ENCODE measurements at places on chromosomes 6 and 20.

DNA sequence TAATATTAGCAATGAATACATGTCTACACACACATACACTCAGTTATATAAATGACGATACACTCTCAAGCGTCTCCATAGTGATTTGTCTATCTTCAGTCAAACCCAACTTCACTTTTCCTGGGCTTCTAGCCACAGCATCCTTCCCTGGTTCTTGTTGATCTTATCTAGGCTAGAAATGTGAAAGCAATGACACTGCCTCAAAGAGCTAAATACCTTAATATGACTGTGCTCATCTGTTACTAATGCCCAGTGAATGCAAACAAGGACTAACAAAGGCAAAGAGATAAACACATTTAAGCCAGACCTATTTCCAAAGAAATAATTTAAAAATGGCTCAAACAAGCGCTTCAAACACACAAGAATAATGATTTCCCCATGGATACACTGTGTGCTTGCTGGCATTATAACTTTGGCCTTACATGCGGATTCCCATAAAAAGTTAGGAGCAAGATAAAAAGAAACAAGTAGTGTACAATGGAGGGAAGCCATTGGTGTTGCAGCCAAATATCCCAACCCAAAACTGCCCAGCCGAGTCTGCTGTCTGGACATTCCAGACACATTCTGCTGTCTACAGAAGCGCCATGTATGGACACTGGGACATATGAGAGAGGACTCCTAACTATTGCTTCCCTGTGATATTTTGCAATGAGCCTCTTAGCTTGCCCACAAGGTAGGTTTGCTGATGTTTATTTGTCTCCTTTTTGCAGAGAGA is 19.5 kb upstream of the DAAM2 start:
- DNase-seq: no peak

DNA sequence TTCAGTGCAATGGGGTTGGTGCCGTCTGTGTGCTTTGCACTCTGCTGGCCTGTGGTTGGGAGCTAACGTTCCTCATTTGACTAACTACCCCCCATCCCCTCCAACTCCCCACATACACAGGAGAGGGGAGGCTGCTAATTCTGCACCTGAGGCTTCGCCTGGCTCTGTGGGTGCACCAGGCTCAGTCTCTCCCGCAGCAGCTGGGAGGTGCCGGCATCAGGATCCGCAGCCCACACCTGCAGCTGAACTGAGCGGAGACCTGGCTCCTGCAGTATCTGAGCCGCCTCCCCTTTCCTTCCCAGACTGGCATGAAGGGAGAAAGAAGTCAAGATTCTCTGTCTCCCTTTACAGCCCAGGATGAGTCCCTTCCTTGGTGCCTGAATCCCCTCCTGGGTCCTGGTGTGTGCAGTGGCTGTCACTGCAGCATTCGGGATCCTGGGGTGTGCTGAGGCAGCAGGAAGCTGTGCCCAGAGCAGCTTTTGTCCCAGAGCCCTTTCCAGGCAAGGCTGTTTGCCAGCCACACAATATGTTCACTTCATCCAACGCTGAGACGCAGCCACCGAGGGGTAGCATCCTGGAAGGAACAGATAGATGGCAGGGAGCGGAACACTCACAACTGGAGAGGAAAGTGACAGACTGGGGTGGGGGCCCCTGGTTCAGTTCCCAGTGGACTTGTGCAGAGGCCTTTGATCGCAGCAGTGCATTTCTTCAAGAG is 70.2 kb downstream of the CDH4 start:
- no peak for DNase-seq

DNA sequence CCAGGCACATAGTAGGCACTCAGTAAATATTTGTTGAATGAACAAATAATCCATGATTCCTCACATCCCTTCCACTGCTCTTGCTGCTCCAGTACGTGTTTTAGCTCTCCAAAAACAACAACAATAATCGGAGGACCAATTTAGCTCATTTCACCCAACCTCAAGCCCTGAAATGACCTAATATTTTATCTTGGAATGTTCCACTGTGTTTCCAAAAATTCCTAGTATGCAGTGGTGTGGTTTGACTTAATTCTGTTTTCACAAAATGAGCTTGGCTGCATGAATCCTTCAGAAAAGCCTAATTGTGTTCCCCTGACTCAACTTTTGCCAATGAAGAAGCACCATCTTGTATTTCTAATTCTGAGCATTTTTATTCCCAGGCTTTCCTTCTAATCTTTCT is 168.0 kb upstream of the PHACTR1 start:
- no peak for DNase-seq

- no peak for DNase-seq
Observed at GRCh38 chr6:136774228-136775041, 17.8 kb downstream of the MAP3K5 start.

DNA sequence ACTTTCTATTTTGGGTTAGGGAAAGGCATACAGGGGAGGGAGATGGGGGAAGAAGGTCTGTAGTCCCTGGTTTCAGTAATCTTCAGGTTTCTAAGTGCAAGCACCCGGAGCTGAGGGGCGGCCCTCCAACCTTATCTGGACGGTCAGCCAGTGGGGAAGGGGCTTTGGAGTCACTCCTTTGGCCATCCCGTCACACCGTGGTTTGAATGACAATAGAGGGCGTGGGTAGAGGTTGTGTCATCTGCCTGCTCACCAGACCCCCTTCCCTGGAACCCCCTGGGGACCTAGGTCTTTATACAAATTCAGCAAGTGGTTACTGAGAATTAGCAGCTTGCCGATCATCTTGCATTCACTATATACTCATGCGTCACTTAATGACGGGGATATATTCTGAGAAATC is 29.1 kb downstream of the STK35 start:
- DNase-seq: no peak

DNA sequence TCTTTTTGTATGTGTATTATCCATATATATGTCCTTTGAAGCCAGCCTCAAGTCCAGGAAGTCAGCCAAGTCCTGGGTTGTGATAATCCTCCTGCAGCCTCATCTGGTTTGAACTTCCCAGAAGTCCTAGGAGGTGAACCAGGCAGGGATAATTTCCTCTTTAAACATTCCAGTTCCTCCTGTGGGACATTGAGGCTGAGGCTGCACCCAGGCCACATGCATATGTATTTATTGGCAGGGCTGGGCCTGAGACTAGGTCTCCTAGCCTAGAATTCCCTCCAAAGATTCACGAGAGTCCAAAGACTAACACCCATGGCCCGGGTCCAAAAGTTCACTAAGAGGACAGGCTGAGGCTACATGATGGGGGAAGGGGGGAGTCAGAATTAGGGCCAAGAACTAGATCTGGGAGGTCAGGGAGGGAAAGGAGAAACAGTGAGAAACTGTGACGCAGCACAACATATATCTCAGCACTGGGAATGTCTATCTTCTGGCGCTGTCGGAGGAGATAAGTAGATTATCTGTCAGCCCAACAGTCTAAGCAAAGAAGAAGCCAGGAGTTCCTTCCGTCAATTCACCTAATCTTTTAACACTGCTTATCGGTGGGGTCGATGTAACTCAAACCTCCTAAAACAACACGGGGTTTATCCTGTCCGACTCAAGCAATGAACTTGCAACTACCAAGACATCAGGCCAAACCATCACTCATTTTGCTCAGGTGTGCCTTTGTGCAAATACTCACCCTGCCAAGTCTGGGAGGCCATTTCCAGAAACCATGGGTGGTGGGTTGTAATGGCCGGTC is 43.3 kb downstream of the SNX5 start:
- no peak for DNase-seq

GRCh38 chr20:5074232-5074674 is 45.5 kb downstream of the PCNA start:
- DNase-seq: no peak

- DNase-seq: no peak
Observed at GRCh38 chr20:33305589-33306057, 22.6 kb downstream of the BPIFB1 start.

- no peak for DNase-seq
Observed at GRCh38 chr20:25398376-25399036, 7.9 kb upstream of the ABHD12 start.

GRCh38 chr6:5158180-5158579 is 73.0 kb downstream of the PPP1R3G start:
- no peak for DNase-seq

DNA sequence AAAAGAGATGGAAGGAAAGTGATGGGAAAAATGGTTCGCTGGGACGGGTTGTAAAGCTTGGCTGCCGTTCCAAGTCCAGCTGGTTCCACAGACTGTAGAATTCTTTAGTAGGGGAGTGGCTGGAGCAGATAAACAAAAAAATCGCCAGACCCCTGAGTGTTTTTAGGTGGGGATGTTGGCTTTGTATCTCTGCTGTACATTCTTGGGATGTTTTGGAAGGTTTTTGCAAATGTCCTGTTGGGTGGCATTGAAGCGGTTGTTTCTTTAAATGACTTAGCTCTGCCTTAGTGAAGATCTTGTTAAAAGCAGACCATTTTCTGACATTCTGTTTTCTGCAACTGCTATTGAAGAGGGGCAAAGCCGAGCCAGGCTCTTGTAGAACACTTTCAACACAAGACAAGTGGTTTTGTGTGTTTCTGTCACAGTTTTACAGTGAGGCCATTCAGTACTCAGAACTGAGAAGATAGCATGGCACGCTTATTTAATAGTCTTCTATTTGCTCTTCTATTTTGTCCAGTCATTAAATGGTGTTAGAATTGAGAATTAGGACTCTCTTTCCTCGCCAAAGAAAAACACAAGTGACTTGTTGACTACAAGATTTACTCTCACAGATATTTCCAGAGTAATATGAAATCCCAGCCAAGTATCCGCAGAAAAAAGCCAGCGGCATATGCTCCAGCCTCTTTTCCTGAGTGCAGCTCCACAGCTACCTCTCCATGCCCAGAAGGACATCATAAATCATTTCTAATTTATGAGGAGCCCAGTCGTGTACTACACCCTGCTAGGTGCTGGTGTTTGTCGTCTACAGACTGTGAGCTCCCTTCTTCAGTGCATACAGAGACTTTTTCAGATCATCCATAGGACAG is 65.8 kb downstream of the PHACTR2 start:
- DNase-seq: no peak

- no peak for DNase-seq
Observed at GRCh38 chr6:47529734-47530133, 52.1 kb downstream of the CD2AP start.

DNA sequence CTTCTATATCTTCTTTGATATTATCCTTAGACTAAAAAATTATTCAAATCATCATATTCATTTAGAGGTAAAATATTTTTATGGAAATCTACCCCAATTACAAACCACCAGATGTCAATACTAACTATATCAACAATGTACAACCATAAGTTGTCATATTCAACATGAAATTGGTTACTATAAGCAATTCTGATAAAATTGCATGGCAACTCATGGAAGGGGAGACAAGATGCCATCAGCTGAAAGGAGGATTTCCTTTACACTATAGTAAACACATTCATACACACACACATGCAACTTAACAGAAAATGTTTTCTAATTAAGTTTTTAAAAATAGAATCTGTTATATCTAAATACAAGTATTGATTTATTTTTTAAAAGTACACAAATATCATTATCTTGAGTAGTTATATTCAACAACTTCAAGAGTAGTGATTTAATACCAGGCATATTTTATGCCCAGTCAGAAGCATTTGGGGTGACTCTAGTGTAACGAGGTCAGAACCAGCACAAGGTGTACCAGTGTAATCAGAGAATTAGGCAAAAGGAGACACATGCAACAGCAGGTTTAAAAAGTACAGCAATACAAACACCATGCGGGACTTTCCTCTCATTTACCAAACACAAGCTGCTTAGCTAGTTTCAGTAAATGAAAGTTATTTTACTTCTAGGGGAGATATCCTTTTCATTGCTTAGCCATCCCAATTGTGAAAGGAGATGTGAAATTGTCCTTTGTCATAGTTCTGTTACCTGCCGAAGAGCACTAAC is 1.0 kb downstream of the FILIP1 start:
- DNase-seq: no peak

- DNase-seq: no peak
Observed at GRCh38 chr6:159804504-159804903, 4.4 kb downstream of the PNLDC1 start.

DNA sequence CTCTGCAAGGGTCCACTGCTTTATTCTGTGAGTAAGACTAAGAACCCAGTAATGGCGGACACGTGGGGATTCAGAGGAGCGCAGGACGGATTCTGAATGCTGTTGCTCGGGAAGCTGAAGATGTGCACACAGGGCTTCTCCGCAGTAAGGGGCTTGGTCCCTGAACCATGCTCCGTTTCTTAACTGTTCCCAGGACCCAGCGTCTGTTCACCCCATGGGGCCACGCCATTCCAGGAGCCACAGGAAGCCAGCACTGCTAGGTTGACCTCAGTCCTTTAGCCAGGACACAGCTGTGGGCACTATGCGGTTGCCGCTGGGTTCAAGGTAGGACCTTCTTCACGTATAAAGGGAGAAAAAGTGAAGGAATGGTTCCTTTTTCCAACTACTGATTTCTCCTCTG is 59.8 kb downstream of the IRF4 start:
- DNase-seq: no peak

- DNase-seq: no peak
Observed at GRCh38 chr6:163301726-163302635, 112.5 kb upstream of the QKI start.

- DNase-seq: no peak
Observed at GRCh38 chr6:24387818-24388217, 14.9 kb upstream of the MRS2 start.

- DNase-seq: no peak
Observed at GRCh38 chr20:51637241-51637640, 94.7 kb upstream of the NFATC2 start.

DNA sequence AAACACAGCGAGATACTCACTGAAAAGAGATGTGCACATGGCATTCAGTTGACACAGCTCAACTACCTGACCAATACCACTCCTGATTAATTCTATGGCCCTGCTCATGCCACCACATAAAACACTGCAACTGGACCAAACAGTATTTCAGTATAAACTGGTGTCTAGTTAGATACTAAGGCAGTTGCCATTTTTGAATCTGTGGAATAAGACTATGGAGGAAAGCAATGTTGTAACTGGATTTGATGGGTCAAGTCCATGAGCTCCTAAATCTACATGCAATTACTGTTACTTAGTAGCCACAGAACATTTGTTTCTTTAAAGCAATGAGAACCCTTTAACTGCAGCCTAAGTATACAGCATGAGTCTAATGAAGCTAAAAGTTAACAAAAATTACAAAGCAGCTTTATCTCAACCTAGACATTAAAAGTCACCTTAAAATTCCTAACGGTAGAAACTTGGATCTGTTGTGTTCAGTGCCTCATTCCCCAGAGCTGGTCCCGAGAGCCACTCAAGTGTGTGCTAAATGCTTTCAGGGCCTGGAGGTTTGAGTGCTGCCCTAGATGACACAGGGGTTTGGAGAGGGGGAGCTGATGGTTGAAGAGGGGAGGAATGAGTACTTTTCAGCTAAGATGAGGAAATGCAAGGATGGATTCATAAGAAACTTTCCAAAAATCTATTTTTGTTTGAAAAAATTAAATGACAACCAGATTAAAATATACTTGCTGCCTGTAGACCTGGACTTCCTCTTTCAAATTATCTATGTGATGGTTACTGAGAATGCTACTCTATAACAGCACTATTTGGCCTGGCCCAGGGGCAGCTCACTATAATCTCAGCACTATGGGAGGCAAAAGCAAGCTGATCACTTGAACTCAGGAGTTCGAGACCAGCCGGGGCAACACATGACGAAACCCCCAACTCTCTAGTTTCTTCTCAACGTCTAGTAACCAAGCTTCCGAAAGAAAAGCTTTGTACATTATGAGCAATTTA is 15.6 kb downstream of the SNX5 start:
- no peak for DNase-seq

GRCh38 chr20:5843054-5843592 is 92.9 kb downstream of the SHLD1 start:
- DNase-seq: no peak

- no peak for DNase-seq
Observed at GRCh38 chr20:47448429-47448828, 53.3 kb upstream of the NCOA3 start.

GRCh38 chr6:33211666-33212422 is 3.5 kb downstream of the RING1 start:
- no peak for DNase-seq

All from activated B cell treated with CpG ODN at 0.5 μM for 24 hours (primary cell).